WTC11 (cell line): ENCODE measurements at places on chromosomes 7 and 10.

DNA sequence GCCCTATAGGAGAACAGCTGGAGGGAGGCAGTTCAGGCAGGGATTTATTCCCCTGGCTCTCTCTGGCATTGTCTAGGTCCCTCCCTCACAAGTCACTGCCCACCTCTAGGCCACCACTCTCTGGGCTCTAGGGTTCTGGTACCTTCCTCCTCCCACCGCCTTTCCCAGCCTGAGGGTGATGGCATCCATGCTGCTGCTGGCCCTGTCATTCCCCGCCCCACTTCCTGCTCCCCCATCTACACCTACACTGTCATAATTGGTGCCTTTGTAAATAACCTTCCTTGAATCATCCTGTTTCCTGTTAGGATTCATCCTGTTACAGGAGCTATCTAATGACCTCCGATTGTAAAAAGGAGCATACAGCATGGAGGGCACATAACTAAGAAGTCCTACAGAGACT lies 303.3 kb upstream of the COBL start:
- no peak for DNase-seq

- DNase-seq, result no peak
Measured at GRCh38 chr10:4522296-4523000, 303.6 kb upstream of the AKR1E2 start.

GRCh38 chr10:59868696-59869593 lies 37.4 kb downstream of the CCDC6 start:
- no peak for DNase-seq

DNA sequence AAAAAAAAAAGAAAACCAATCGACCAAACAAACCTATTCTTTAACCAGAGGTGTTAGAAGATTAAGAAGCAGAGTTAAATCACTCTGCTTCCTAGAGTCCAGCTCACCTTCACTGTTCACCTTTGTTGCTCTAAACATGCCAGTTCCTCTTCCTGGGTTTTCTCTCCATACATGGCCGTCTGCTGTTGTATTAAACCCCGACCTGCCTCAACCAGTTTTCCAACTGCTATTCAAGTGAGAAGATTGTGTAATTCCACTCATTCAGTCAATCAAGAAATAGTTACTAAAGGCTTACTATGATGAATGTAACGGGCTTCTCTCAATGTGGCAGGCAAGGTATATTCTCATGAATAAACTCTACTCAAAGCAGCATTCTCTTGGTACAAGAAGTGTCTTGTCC lies 8.8 kb downstream of the AASS start:
- no peak for DNase-seq

- no peak for DNase-seq
Measured at GRCh38 chr7:25712500-25712899, 439.5 kb upstream of the NFE2L3 start.

GRCh38 chr10:20624642-20625041 lies 272.5 kb downstream of the NEBL start:
- DNase-seq, result no peak
